Hematopoietic multipotent progenitor cell treated with erythropoietin and hydrocortisone succinate and interleukin-3 and kit ligand, for 8 days (in vitro differentiated cells): ENCODE measurements at places on chromosomes 2 and 18.

GRCh38 chr2:152098496-152099366 is at the start of gene CACNB4:
TSS of gene CACNB4 (minus strand) at chr2:152099044.
- no peak for DNase-seq

- DNase-seq, result no peak
Measured at GRCh38 chr2:21288739-21289520, 165.2 kb downstream of the TDRD15 start.

DNA sequence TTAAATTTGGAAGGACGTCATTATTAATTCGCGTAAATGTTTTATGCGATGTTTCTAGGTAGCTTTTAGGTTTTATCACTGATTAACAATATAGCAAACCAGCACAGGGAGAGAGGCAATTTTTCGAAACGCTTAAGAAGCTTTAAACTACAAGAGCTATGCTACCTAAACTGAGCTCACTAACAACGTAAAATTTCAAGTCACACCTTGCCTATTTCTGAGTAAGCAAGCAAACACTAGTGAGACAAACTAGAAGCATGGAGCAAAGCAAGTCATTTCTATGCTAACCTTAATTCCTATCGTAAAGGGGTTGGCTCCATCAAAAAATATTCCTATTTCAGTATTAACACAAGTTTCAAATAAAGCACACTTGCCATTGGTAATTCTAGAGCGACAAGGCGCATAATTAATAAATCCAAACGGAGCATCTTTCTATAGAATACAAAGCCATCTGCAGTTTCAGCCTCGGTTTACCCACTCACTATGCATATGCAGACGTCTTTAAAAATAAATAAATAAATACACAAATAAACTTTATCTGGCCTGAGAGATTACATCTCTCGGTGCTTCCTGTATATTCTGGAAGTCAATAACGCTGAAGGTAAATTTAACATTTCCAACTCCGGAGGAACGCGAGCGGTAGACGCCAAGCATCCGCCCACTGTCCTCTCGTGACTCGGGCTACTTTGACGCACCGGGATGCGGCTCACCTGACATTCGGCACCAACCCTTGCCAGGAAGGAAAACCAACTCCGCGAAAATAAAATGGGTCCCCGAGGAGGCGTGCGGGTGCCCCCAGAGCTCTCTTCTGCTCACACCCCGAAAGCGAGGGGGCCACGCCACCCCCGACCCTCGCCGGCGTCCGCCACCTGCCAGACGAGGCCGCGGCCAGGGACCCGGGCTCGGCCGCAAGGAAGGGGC is 947 bp downstream of the ITSN2 start:
- DNase-seq, result peak; percentile 27

- no peak for DNase-seq
Measured at GRCh38 chr2:54409752-54410151, 46.4 kb upstream of the SPTBN1 start.

GRCh38 chr2:168560817-168561499 is 104.9 kb downstream of the CERS6 start:
- DNase-seq, result no peak

DNA sequence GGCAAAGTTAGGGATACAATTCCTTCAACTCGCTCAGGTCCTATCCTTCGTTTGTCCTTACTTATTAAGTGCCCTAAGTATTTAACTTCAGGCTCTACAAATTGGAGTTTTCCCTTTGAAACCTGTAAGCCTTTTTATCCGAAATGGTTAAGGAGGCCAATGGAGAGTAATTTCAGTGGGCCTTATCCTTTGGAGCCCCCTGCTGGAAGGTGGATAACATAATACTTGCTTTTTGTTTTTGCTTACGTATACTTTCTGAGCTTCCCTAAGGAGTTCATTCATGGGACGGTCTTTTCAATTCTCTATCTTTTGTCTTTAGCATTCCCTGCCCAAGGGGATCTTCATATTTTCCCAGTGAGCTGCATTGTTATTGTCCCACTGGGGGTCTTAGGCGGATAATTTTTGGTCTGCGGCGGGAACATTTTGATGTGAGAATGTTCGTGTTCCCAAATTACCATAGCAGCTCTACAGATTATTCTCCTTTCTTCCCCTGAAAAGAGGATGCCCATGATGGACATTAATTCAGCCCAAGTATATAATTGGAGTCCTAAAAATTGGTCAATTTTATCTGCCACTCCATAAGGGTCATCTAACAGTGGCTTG is 34.4 kb upstream of the TRAPPC8 start:
- DNase-seq, result peak; percentile 74

GRCh38 chr2:213068676-213069359 is 82.6 kb downstream of the IKZF2 start:
- peak; percentile 3 for DNase-seq

DNA sequence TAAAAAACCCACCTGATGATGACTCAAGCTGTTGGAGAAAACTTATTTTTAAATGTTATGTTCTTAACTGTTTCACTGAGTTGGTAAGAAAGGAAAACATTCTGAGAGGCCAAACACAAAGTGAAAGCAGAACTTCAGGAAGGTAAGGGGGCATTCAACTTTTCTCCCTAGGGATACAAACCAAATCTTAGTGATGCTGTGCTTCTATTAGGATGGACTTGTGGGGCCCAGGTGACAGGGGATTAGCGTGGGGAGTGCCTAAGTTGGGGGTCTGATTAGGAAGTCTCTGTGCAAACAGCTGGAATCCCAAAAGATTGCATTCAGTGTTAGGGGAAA is 18.5 kb downstream of the PDCL3 start:
- DNase-seq, result no peak

- DNase-seq, result no peak
Measured at GRCh38 chr2:100142393-100142792, at the start of gene AFF3. TSS of gene AFF3 (minus strand) at chr2:100142590. CDS start at chr2:100104454, 38,136 bp downstream.

GRCh38 chr18:55884498-55884897 is 296.5 kb upstream of the TCF4 start:
- DNase-seq, result no peak

- no peak for DNase-seq
Measured at GRCh38 chr2:48161628-48162027, 255.3 kb upstream of the FBXO11 start.

DNA sequence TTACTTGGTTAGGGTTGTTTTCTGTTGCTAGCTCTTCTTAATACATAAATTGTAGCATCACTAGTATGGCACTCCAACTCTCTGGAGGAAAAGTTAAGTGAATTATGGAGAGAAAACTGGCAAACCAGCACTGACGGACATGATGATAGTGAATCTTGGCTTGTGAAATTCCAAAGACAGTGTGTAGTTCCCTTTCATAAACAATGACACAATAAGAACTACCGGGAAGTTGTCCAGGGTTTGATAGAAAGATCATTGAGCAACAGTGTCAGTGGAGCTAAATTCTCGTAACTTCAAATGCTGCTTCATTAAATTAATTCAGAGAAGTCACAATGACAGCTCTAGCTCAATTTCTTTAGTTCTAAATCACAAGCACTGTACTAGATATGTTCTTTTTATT is 66.5 kb downstream of the RIT2 start:
- no peak for DNase-seq

DNA sequence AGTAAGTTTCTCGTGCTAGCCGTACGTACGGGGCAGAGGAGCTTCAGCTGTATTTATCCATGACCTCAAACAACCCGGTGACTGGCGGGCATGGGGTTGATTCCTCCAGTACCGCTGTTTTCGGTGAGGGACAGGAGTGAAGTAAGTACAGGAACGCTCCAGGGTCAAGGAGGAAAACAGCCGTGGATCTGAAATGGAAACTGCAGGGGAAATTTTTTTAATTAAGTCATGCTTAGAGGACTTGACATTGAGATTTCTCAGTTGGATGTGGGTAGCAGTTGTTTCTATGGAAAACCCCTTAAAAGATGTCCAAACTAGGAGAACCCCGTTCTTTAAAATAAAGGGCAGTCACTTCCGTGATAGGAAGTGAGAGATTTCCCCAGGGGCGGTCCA is 1.2 kb downstream of the RAB12 start:
- peak; percentile 38 for DNase-seq

GRCh38 chr2:33069894-33070651 is 123.3 kb downstream of the LTBP1 start:
- no peak for DNase-seq

GRCh38 chr2:101832114-101832513 is 134.6 kb downstream of the MAP4K4 start:
- DNase-seq, result peak; percentile 35
